Stimulated activated CD8-positive, alpha-beta memory T cell treated with anti-CD3 and anti-CD28 coated beads, Interleukin-7, amount 100 ng/mL, for 24 hours (primary cell): ENCODE measurements at places on chromosomes 13 and 19.
A peak's percentile ranks its signal among the peaks of the same experiment; 100 is the strongest.

DNA sequence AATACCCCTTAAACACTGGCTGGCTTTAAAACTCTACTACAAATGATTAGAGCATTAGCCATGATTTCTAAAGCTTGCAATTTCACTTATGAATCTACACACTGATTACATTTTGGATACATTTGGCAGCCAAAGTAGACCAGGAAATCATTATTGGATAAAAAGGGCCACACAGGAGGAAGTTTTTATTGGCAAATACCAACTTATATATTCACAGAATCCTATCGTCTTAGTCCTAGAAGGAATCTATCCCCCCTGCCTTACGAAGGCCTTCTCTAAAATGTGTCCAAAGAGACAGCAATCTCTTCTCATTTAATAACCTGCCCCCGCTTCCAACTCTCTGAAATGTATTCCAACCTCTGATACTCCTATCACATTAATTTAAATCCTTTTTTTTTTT is 52.5 kb downstream of the KLF5 start:
- no peak for DNase-seq

- no peak for DNase-seq
Measured at GRCh38 chr19:1773184-1773583, 19.9 kb downstream of the ONECUT3 start.

DNA sequence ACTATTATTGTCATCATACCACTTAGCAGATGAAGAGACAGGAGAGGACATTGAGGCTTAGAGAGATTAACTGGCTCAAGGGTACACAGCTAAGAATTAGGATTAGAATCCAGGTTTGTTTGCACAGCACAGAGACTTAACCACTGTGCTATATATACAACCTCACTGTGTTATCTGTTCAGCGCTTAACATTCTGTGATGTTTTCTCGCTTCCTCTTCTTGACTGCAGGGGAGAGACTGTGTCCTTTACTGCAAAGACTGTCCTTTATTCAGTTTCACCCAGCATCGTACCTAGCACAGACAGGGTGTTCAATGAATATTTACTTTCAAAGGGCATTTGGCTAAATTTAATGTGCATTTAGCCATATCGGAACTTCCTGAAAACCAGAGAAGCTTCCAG is 54.9 kb upstream of the PCDH8 start:
- no peak for DNase-seq

DNA sequence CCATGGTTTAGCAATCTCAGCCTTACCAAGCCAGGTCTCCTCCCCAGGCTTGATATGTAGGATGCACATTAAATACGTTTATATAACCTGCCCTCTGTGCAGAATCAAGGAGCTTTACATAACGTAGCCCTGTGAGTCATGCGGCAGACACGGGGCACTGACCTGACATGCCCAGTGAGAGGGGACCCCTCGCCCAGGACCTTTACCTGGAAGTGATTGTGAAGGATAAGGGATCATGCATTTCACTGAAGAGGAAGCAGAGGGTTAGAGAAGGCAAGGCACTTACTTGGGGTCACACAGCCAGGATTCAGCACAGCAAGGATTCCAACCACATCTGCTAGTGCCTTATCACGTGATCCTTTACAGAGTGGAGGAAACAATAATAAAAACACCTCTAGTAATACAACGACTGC is 18.9 kb upstream of the FOSB start:
- DNase-seq: no peak

GRCh38 chr19:30385666-30386065 is 13.5 kb downstream of the ZNF536 start:
- DNase-seq: no peak

DNA sequence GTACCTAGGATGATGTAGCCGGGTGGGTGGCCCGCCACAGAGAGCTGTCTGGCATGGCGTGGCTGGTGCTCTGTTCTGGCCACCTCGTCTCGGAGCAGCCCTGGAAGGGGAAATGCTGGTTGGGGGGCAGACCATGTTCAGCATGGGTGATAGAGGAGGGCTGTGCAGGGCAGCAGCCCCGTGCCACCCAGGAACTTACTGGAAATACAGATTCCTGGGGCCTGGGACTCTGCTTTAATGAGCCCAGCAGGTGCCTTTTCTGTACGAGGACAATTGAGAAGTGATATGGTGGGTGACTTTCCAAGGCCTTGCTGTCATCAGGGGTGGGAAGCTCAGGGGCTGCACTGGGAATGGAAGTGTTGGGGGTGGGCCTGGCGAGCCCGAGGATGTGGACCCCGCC is 24.7 kb downstream of the SMARCA4 start:
- DNase-seq: no peak

GRCh38 chr13:77429320-77430142 is 102.6 kb upstream of the MYCBP2 start:
- peak; percentile 4 for DNase-seq

DNA sequence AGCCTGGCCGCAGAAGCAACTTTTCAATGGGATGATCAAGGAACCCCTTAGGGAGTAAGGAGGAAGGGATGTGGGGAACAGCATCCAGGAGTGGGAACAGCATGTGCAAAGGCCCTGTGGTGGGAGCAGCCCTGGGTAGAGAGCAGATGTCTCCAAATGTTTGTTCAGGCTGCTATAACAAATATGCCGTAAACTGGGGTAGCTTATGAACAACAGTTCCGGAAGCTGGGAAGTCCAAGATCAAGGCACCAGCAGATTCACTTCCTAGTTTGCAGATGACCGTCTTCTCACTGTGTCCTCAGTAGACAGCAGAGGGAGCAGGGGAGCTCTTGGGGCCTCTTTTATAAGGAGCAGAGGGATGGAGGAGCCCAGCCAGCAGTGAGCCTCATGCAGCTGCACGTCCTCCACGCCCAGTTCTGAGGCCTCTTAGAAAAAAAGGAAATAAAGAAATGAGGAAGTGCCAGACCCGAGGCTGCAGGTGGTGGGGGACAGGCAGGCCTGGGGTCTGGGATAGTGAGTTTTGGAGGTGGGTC is 4.2 kb upstream of the LRRC25 start:
- no peak for DNase-seq

GRCh38 chr13:92175330-92175729 is 776.9 kb downstream of the GPC5 start:
- DNase-seq: no peak

- DNase-seq: no peak
Measured at GRCh38 chr13:20340759-20341171, 108.6 kb upstream of the GJB6 start.

DNA sequence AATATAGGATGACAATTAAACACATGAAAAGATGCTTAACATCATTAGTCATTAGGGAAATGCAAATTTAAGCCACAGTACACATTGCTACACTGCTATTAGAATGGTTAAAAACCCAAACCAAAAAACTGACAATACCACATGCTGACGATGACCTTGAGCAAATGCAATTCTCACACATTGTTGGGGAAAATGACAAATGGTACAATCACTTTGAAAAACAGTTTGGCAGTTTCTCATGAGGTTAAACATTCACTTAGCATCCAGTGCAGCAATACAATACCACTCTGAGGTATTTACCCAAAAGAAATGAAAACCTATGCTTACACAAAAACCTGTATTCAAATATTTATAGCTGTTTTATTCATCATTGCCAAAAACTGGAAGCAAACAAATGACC is 11.3 kb downstream of the FLT3 start:
- DNase-seq: no peak

DNA sequence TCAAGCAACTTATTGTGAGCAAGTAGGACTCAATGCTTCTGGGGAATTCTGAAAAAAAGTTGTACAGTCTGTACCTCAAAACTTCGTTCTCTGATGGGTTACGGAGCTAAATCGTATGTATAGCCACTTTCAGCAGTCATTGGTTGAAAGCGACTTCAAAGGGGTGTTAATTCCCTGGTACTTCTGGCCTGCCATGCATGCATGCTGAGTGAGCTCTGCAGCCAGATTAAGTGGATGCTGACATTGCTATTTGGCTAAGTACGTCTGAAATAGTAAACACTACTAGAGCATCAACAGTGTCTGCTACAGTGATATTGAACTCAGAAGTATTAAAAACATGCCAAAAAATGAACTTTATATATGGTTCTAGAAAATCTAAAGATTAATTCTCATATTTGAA is 1183.1 kb upstream of the PCDH20 start:
- no peak for DNase-seq

- DNase-seq: no peak
Measured at GRCh38 chr13:102877303-102877702, 31.5 kb downstream of the ERCC5 start.

GRCh38 chr13:87674247-87674738 is 3.1 kb downstream of the SLITRK5 start:
- DNase-seq: no peak

- DNase-seq: no peak
Measured at GRCh38 chr19:10517361-10517759, at the start of gene S1PR5. Gene S1PR5, minus strand, starts transcription at chr19:10517447. Its CDS starts 2,436 bp downstream, at chr19:10515011.

DNA sequence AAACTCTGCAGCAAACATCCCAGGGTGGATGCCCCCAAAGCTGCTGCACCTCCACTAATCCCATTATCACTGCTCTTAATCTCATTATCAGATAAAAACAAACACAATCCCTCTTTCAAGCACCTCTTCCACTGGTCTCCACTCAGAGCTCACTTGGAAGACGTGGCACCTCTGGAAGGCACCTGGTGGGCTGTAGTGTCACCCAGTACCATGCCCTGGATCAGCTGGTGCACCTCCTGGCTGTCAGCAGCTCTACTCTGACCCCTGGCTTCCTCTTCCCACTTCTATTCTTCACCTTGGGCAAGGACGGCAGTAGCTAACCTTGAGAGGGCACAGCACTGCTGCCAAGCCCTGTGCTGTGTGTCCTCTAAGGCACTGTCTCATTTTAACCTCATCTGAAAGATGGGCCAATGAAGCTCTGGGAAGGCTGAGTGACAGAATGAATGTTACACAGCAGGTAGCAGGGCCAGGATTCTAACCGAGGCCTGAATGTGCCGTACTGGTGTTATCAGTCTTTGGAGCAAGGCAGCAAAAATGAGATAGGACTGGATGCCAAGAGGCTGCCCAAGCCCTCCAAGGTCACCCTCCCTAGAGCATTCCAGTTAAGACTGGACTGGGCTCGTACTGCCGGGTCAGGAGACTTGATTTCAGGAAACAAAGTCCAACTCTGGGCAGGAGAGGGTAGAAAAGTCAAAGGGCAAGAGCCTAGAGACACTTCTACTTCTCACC is 7.4 kb downstream of the BRD4 start:
- no peak for DNase-seq

DNA sequence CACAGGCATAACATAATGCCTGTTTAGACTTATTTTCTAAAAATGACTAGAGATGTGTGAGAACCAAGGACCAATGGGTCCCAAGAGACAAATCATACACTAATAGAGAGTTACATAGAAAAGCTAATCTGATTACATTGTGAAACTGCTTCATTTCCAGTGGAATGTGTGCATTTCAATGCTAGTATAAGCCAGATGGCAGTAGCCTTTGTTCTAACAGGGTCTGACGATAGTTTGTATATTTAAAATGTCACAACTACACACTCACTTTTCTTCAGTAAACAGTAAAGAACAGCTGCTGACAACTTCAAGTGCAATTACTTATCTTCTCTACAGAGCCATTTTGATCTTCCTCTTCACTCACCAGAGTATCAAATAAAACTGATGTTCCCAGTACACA is 4.3 kb upstream of the SLITRK5 start:
- no peak for DNase-seq

DNA sequence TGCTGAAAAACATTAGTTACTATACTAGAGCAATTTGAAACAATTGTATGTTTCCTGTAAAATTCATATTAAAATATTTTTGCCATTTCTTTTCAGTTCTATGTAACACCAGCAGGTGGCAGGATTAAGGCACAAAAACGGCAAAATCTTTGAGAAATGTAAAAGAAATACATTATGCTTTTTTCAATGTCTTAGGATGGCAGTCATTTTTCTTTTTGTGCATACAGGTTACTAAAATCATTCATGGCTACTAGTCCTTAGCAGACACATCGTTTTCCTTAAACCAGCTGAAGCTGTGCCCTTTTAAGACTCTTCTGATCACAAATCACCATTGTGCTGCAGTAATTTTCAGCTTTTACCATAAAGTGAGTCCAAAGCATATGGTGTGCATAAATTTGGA is 800.7 kb upstream of the SLITRK5 start:
- no peak for DNase-seq

- DNase-seq: no peak
Measured at GRCh38 chr13:61275736-61276135, 139.9 kb downstream of the PCDH20 start.

DNA sequence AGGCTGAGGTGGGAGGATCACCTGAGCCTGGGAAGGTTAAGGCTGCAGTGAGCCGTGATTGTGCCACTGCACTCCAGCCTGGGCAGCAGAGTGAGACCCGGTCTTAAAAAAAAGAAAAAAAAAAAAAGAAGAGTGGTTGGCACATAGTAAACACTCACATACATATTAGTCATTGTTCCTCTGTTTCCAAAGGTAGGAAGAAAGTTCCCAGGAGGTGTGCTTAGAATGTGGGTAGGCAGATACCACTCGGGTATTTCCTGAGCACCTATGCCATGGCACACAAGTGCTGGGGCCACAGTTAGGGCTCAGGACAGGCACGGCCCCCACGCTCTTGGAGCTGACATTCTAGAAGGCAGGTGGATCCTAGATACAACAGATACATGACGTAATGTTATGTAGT is 41.4 kb downstream of the SIPA1L3 start:
- no peak for DNase-seq

GRCh38 chr13:79090552-79091124 is 315.4 kb downstream of the RBM26 start:
- no peak for DNase-seq

GRCh38 chr13:52695856-52696255 is 43.2 kb downstream of the SUGT1 start:
- DNase-seq: no peak

- no peak for DNase-seq
Measured at GRCh38 chr13:32728327-32728726, 142.1 kb downstream of the PDS5B start.

DNA sequence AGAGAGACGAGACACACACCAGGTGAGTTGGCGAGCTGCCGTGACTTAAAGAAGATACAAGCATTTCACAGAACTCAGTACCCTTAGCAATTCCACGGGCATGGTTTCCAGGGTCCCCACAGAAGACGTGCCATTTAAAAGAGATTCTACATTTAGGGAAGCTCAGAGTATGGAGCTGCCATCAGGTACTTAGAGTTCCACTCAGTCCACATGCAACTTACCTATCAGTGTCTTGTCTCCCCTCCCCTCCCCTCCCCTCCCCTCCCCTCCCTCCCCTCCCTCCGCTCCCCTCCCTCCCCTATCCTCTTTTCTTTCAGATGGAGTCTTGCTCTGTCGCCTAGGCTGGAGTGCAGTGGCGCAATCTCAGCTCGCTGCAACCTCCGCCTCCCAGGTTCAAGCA is 12.2 kb downstream of the ZNF30 start:
- DNase-seq: no peak

- no peak for DNase-seq
Measured at GRCh38 chr19:5112681-5113575, 144.0 kb downstream of the KDM4B start.

- DNase-seq: no peak
Measured at GRCh38 chr13:41916173-41916954, 44.5 kb downstream of the VWA8 start.

GRCh38 chr13:26822146-26822545 is 61.6 kb upstream of the GPR12 start:
- DNase-seq: no peak

- DNase-seq: no peak
Measured at GRCh38 chr13:71240911-71241310, 626.1 kb downstream of the DACH1 start.
